ENCODE measurements at places on chromosomes 4 and X.

DNA sequence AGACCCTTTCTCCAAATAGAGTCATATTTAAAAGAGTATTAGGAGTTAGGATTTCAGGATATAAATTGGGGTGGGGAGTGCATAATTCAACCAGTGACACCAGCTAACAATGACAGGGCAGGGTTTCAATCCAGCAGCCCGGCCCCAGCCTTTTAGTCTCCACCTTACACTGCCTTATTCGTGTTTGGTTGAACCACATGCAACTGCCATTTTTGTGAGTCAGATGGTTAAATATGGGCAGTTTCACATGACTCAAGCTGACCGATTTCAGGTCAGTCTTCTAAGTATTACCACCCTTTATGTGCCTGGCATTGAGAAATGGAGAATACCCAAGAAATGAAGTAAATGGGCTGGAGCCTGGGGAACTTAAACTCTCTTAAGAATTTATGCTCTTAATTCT lies 102.8 kb downstream of the STOX2 start:
- no peaks in the 10 kb centered on the region for H3K27me3 ChIP-seq
- no peak overlapping the region for H3K27ac ChIP-seq

- H3K4me1 ChIP-seq = no peaks in the 10 kb centered on the region
- H3K27me3 ChIP-seq = no peaks in the 10 kb centered on the region
- no peak overlapping the region for H3K4me3 ChIP-seq
- H3K36me3 ChIP-seq = no peaks in the 10 kb centered on the region
These were observed 8.3 kb downstream of the NAP1L2 start for GRCh38 chrX:73206366-73206765.

DNA sequence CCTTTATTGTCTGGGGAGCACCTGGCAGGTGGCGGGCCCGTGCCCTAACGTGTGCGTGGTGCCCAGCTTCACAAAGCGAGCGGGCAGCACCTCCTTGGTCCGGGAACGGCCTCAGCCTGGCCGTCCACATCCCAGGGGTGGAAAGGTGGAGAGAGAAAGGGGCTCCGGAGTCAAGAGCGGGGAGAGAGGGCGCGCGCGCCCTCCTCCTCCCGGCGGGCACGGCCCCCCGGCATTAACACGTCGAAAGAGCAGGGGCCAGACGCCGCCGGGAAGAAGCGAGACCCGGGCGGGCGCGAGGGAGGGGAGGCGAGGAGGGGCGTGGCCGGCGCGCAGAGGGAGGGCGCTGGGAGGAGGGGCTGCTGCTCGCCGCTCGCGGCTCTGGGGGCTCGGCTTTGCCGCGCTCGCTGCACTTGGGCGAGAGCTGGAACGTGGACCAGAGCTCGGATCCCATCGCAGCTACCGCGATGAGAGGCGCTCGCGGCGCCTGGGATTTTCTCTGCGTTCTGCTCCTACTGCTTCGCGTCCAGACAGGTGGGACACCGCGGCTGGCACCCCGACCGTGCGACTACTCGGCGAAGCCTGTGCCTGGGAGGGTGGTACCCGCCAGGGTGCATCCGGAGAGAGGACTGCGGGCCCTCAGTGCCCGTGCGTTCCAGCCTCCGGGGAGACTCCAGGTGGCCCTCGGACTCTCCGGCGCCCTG lies at the start of gene KIT:
TSS of gene KIT (plus strand) at position 407 of the 701 bp plus-strand sequence. CDS start at position 465, 58 bp downstream.
- peaks cover 3% of the 10 kb centered on the region for H3K36me3 ChIP-seq
- peak; percentile 95 for DNase-seq
- H3K4me1 ChIP-seq = no peaks in the 10 kb centered on the region
- H3K27ac ChIP-seq = peak within 1 kb of the TSS; percentile 45
- peaks cover 10% of the 10 kb centered on the region for H3K27me3 ChIP-seq
- peak within 1 kb of the TSS; percentile 90 for H3K4me3 ChIP-seq

GRCh38 chr4:97105347-97106099 lies 1037.8 kb downstream of the STPG2 start:
- H3K4me3 ChIP-seq = no peak overlapping the region
- H3K36me3 ChIP-seq = no peaks in the 10 kb centered on the region
- no peak overlapping the region for H3K27ac ChIP-seq
- DNase-seq = no peak
- no peaks in the 10 kb centered on the region for H3K27me3 ChIP-seq

DNA sequence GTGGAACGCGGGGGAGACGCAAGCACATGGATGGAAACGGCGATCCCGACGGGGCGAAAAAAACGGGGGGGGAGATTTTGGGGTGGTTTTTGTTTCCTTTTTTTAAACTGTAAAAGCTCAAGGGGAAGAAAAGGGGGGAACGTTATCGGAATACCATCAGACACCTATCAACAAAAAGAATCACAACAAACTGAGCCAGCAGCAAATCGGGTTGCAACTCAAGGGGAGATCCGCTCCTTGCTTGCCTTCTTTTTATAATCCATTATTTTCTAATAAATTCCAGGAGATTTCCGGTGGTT lies 616 bp downstream of the MAML3 start:
- H3K27me3 ChIP-seq = no peaks in the 10 kb centered on the region
- H3K4me1 ChIP-seq = peaks cover 12% of the 10 kb centered on the region
- peak overlapping the region; percentile 97 for H3K4me3 ChIP-seq
- no peaks in the 10 kb centered on the region for H3K36me3 ChIP-seq

- no peaks in the 10 kb centered on the region for H3K27me3 ChIP-seq
- peak; percentile 90 for DNase-seq
- H3K4me1 ChIP-seq = no peaks in the 10 kb centered on the region
- no peaks in the 10 kb centered on the region for H3K36me3 ChIP-seq
These were observed 1.4 kb downstream of the HGFAC start for GRCh38 chr4:3442959-3443749.

- DNase-seq = no peak
- no peaks in the 10 kb centered on the region for H3K27me3 ChIP-seq
- no peak overlapping the region for H3K4me3 ChIP-seq
- no peak overlapping the region for H3K27ac ChIP-seq
These were observed 253.2 kb downstream of the PDHA2 start for GRCh38 chr4:96093057-96093456.
